ENCODE measurements at places on chromosomes 6 and 20. TPM values are rescaled to one million over a fixed set of nuclear protein-coding genes. Genes with fewer than 3 reads are reported as not detected.

DNA sequence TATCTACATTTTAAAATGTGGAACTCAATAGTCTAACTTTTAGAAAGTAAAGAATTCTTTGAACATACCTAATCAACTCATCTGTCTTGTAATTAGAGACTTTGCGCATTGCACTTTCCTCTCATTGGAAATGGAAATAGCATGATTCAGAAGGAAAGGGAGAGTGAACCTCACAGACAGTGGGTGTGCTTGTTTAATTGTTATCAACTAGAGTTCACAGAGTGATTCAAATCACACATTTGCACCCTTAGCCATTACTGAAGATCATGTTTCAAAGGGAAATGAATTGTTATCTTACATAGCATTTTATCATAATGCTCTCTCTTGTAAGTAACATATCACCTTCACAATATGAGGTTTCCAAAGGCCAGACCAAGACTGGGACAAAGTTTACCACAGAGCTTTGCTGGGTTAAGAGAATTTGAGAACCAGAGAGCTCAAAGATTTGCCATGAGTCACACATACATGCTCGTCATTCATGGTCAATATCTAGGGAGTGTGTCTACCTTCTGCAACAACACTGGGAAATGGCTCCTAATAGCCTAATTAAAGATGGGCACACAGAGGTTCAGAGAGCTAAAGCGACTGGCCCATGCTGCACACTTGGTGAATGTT is 21.5 kb downstream of the GSTA3 start:
- H3K27me3 ChIP-seq = no peaks in the 10 kb centered on the region

The SPDEF gene
- 0.35 TPM for total RNA-seq

The TXLNB gene
- 0.41 TPM for total RNA-seq

DNA sequence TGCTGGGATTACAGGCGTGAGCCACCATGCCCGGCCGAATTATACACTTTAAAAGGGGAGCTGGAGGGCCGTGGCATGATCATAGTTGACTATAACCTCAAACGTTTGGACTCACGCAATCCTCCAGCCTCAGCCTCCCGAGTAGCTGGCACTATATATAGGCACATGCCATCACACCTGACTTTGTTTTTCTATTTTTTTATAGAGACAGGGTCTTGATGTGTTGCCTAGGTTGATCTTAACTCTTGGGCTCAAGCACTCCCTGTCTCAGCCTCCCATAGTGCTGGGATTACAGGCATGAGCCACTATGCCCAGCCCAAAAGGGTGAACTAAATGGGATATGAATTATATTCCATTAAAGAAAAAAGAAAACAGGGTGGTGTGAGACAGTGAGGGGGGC is 7.8 kb downstream of the PTGIS start:
- DNase-seq = no peak
- H3K36me3 ChIP-seq = no peaks in the 10 kb centered on the region
- H3K4me1 ChIP-seq = no peaks in the 10 kb centered on the region
- peaks cover 3% of the 10 kb centered on the region for H3K27me3 ChIP-seq

The MAS1 gene
- total RNA-seq = not detected

GRCh38 chr6:42260396-42260888 is 42.8 kb upstream of the MRPS10 start:
- no peak overlapping the region for H3K27ac ChIP-seq
- H3K36me3 ChIP-seq = peaks cover 65% of the 10 kb centered on the region
- DNase-seq = no peak

DNA sequence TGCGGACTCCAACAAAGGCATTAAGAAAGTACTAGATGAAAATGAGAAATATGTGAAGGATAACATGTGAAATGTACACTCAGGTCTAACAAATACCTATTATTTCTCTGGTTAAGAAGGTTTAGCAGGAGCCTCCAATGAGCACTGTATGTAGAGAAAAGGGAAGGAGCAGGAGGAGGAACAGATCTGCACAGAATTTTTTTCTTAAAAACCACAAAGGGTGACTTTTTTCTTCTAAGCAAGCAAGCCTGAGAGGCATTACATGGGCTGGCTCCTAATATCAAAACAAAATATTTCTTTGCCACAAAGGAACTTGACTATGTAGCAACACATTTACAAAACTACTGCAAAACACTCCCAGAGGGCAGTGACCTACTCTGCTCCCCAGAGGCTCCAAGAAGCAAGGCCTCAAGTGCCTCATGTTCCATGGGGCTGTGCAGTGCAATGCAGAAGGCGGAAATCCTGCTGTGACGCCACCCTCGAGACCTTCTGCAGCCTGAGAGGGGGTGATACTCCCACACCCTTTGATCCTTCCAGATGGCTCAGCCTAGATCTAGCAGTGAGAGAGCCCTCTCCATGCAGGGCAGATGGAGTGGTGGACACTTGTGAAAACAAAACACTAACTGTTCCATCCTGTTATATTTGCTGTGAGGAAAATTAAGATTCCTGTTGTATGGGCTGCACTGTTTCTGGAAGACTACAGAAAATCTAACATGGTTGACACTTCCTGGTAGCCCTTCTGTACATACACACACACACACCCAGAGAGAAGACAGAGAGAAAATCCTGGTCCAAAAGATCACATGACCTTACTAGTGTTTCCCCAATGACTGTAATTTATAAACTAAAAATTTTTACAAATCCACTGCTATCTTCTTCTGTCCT is 36.0 kb upstream of the SMIM29 start:
- H3K4me3 ChIP-seq = no peak overlapping the region
- no peak overlapping the region for H3K27ac ChIP-seq
- H3K27me3 ChIP-seq = no peaks in the 10 kb centered on the region
- H3K4me1 ChIP-seq = peaks cover 12% of the 10 kb centered on the region

The TNXB gene
- total RNA-seq = 16.1 TPM

- no peaks in the 10 kb centered on the region for H3K4me1 ChIP-seq
- no peaks in the 10 kb centered on the region for H3K36me3 ChIP-seq
- no peak for DNase-seq
- H3K27me3 ChIP-seq = no peaks in the 10 kb centered on the region
Measured at GRCh38 chr20:60187683-60188082, 229.5 kb downstream of the CDH26 start.
